GM12865 (cell line): ENCODE measurements at places on chromosomes 2 and 18.

DNA sequence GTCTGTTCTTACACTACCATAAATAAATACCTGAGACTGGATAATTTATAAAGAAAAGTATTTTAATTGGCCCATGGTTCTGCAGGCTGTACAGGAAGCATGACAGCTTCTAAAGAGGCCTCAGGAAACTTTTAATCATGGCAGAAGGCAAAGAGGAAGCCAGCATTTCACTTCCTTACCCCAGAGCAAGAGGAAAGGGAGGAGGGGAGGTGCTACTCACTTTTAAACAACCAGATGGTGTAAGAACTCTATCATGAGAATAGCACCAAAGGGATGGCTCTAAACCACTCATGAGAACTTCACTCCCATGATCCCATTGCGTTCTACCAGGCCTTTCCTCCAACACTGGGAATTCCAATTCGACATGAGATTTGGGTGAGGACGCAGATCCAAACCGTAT, 344.4 kb upstream of the SLC39A10 start:
- DNase-seq, result peak; percentile 5

DNA sequence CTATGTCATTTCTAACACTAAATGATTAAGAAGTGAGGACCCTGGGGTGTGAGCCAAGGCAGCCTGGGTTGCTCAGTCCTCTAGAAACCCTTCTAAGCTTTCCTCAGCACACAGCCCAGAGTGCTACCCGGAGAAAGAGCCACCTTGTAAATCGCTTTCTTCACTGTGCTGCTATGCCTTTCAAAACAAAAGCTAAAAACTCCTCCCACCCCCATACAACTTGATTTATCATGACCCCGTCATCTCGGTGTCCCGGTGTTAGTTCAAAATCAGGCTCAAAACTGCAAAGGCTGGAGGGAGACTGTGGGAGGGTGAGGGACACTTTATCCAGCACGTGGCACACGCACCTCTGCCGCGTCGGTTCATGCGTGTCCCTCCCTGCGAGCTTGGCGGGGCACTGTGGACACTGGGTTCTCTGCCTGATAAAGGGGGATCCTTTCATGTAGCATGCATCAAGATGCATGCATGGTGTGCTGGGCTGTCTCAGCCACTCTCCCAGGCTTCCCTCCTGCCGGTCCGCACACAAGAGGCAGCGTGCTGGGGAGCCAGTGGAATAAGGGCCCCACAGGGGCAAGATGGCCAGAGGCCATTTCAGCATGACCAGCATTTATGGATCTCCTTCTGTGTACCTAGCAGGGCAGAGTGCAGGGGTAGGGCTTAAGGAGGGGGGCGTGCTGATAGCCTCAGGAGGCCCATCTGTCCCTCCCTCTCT, 170.4 kb downstream of the SMAD7 start:
- no peak for DNase-seq

DNA sequence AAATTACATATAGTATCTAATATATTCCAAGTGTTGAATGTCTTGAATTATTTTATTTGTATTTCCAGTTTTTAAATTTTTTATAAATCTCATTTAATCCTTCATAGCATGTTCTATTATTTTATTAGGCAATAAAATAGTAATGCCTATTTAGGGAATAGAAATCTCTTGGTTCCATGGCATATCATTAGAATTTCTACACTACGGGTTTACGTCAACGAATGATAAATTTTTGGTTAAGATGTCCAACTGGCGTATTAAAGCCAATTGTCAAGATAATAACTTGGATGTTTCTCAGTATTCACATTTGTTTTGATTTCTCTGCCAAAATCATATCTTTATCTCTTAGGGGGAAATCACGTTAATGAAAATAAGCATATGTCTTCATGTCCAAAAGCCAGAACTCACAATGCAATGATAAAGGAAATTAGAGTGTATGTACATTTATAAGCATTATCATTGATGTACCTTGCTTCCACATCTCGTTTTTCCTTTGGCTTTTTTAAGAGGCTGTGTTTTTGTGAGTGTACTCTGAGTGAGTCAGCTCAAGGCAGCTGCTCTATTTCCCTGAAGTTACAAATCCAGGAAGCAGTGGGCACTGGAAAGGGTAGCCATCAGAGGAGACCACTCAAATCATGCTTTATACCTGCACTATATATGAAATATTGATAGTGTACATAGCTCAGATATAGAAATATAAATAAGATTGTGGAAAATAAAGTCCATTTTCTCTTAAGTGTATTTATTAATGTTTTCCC, 115.8 kb upstream of the PDE1A start:
- DNase-seq, result no peak

- no peak for DNase-seq
These were observed 86.9 kb downstream of the EIF2AK3 start for GRCh38 chr2:88540346-88540745.

DNA sequence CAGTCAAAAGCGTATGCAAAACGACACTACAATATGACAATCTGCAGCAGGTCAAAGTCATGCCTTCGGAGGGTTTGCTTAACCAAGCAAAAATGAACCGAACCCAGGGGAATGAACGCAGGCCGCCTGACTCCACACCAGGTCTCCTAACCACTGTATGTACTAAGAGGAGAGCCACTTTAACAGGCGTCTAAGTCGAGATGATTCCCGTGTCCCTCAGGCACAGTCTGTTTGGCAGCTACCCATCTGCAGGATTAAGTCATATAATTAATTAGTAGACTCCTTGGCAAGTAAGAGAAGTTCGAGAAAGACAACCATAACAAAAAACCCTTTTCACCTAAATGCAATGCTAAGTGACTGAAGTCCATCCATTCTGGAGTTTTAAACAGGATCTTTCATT, 15.2 kb downstream of the CYB5A start:
- no peak for DNase-seq

DNA sequence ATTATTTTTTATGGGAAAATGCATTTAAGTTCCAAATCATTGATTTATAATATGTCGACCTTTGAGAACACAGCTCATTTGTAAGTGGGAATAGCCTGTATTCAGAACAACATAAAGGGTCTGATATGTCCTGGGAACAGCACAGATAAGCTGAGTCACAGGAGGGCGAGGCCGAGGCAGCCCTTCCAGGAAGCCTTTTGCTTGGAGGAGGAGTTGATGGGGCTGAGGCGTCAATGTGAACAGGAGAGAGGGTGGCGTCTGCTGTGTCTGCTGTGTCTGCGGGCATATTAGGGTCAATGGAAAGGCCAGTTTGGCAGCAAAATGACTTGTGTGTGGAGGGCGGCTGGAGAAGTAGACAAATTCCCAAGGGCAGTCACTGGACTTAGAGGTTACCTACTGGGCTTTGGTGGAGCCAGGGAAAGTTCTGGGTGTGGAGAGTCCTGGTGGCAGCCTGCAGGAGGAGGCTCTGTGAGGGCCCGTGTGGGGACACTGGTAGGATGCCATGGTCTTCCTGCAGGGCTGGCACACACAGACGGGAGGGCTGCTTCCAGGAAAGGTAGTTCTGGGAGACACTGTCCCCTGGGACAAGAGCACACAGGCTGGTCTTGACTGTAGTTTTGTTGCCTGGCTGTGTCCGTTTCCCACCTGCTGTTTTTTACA, 128.1 kb downstream of the GLI2 start:
- DNase-seq, result no peak

DNA sequence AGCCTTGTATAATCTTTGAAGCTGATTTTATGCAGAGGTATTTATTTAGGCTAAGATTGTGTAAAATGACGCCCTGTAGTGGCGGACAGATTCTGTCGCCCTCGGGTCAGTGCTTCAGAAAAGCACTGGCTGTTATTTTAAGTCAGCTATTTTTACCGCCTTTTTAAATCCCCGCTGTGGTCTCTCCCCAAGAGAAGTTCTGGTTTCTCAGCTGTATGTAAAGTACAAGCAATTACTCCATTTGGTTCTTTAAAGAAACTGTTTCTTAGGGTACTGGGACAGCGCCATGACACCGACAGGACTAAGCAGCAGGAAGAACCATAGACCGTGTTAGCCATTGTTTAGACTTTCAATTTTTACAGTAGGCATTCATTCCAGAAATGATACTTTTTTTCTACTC, 65.0 kb downstream of the UGGT1 start:
- peak; percentile 44 for DNase-seq

- no peak for DNase-seq
These were observed 1435.7 kb downstream of the LRP1B start for GRCh38 chr2:140695155-140695554.

DNA sequence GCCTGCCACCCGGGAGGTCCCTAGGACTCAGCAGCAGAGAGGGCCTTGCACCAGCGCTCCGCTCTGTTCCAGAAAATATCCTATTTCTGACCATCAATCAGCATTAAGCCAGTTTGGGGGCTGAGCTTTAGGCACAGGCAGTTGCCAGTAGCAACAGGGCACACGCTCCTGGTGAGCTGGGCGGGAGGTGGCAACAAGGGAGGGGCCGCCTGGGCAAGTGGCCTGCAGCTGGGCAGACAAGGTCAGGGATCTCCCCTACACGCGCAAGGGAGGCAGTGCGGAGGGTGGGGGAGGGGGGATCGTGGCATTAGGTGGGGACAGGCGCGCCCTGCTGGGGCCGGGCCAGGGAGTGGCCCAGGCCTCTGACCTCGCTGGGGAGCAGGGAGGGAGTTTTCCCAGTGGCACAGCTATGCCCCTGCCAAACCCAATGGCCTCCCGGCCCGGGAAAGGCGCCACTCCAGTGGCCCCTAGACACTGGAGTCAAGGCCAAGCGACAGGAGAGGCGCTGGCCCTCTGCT, 302.8 kb downstream of the NCKAP5 start:
- no peak for DNase-seq

GRCh38 chr2:68118816-68119215, 38.9 kb upstream of the PNO1 start:
- DNase-seq, result peak; percentile 24
